ENCODE measurements at places on chromosomes 11 and 22.

DNA sequence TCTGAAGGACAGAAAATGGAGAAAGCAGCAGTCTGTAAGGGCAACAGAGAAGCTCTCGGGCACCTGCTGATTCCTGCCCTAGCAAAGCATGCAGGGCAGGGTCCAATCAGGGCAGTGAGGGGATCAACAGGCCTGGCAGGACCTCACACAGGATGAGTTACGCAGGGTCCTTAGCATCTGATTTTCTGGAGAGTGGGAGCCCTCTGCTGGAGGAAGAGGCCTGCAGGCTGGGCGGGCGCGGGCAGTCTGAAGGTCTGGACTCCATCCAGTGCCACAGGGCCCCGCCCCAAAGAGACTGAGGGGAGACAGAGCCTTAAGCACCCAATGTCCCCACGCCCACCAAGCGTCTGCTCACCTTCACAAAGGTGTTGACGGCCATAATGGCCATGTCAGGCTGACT, 28.9 kb downstream of the AP1B1 start:
- DNase-seq = no peak

DNA sequence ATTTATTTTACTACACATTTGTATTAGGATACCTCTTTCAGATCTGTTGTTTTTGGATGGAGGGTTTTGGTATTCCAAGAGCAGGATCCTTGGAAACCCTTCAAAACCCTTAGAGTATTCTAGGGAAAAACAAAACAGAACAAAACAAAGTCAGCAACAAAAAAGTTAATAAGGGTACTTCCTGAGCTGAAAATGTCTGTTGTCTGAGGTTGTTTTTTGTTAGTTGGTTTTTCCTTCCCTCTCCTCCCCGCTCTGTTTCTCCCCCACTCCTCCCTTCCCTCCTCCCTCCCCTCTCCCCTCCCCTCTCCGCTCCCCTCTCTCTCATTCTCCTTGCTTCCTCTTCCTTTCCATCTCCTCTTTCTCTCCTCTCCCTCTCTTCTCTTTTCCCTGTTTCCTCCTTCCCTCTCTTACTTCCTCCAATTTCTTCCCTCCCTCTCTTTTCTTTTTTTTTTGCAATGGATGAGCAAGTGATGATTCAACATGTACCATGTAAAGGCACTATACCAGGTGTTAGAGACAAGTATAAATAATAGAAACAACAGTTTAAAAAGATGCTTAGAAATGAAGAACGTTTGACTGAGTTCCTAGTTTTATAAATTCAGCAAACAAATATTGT, 160.6 kb downstream of the TMEM135 start:
- DNase-seq = no peak

- DNase-seq = no peak
These were observed 213.4 kb upstream of the PITPNB start for GRCh38 chr22:28132466-28132865.

DNA sequence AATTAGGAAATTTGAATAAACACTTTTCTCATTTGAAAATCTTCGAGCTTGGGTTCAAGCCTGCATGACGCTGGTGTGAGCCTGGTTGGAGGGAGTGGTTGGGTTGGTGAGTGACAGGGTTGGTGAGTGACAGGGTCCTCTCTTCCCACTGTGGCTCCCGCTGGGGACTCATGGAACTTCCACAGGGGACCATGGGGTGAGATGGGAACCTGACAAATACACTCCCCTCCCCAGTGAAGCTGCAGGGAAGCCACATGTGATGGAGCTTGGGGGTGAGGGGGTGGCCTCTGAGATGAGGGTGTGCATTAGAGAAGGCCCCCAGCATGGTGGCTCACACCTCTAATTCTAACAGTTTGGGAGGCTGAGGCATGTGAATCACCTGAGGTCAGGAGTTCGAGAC, 66.8 kb downstream of the RTL6 start:
- DNase-seq = no peak

DNA sequence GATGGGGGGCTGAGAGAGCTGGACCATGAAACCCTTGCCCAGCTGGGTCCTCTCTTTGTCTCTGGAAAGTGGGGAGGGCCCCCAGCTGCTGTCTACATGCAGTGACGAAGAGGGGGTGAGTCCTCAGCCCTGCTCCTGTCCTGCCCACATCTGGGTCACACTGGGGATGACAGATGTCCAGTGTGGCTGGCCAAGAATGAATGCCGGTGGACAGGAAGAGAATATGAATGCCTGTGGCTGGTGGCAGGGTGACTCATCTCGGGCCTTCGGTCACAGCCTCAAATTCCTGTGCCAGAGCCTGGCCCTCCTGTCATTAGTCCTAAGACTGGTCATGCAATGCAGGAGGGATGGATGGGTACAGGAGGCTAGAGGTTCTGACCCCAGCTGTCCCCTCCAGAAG, 2.2 kb upstream of the PNPLA3 start:
- DNase-seq = no peak

GRCh38 chr11:134669796-134670195, 257.8 kb upstream of the B3GAT1 start:
- no peak for DNase-seq

DNA sequence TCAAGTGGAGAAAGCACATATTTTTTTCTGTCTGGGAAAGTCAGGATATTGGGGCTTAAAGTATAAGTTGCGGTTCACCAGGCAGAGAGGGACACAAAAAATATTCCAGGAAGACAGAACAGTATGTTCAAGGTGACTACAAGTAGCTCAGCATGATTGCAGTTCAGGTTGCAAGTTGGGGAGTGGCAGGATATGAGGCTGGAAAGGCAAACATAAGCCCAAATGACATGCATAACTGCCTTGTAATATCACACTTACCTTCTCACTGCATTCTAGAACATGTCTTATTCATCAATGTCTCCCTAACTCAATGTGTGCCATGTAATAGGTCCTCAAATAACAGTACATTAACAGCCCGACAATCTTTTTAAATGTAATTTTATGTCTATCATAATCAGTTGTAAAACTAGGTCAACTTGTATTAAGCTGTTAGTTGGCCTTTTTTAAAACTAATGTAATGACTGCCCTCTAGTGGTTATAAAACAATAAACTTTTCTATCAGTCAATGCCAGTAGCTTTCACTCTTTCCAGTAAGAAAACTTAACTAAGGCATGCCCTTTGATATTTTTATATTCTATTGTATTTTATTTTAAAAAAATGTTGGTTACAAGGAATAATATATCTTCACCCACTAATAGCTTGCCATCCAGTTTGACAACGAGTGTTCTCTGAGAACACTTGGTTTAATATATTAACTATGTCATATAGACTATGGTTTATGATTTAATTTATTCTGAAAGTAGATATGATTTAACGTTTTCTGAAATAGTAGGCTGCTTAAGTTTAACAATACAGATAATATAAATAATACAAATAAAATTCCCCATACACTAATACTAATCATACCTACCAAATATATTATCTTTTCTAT, 39.4 kb upstream of the CFAP300 start:
- DNase-seq = no peak

GRCh38 chr22:48173061-48173772, 1410.8 kb downstream of the TBC1D22A start:
- DNase-seq = no peak

DNA sequence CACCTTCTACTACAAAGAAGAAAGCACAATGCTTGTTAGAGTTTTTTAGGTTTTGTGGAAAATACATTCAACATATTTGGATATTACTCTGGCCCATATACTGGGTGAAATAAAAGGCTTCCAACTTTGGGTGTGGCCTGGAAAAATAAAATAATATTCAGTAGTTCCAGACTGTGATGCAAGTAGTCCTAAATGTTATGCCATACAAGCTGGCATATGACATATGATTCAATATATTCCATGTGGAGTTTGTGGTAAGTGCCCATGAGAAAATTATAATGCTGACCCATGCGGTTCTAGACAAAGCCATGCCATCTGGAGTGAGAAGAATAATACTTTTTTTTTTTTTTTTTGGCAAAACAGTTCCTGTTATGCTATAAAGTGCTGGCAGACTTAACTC, 683.3 kb downstream of the LUZP2 start:
- no peak for DNase-seq

GRCh38 chr11:8593935-8594909, at the start of gene STK33:
Gene STK33, minus strand, starts transcription at chr11:8594228. Its CDS starts 119,323 bp downstream, at chr11:8474905.
- DNase-seq = no peak

- no peak for DNase-seq
These were observed 35.9 kb downstream of the TCIRG1 start for GRCh38 chr11:68074584-68075352.

DNA sequence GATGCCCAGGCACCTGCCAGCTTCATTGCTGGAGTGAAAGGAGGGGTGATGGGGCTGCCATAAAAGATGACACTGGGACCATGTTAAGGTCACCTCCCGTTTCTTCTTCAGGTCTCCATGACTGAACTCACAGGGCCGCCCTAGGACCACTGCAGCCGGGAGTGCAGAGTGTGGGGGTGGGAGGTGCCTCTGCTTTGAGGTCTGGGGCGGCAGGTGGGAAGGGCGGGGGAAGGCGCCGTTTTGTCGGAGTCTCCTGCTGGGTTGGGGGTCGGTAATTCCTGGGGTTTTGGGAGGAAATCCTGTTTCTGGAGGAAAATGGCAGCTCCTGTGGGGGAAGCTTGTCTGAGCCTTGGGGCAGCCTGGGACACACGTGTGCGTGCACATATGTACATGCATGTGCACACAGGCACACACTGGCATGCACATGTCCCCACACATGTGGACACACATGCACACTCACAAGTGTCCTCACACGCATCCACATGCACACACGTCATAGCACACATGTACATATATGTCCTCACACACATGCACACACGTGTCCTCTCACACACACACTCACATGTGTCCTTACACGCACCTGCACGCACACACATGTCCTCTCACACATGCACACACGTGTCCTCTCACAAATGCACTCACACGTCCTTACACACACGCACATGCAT, 990.9 kb downstream of the BRD1 start:
- DNase-seq = no peak

DNA sequence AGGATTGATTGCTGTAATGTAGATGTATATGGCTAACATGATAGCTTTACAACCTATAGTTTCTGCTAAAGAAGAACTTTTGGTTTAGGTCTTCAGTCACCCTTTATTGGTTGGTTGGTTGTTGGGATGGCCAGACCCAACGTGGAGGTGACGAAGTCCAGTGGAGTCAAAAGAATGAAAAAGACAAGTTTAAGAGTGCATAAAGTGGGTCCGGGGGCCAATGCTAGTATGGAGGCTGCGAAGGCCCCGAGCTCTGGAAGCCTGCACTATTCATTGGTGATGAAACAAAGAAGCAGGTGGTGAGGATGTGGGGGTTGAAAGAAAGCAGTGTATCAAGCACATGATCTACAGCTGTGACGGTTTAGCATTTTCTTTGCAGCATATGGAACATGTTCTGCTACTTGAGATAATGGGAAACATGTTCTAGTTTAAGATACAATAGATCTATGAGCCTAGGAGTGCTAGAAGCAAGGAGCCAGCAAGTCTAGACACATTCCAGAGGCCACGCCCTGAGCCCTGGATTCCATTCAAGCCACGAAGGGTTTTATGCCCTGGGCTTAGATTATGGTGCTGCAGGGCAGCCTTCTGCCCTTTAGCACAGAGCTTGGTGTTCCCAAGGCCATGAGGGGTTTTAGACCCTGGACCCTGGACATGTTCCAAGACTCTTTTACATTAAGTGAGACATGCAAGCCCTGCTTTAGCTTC, 6.3 kb downstream of the TCP11L1 start:
- no peak for DNase-seq

DNA sequence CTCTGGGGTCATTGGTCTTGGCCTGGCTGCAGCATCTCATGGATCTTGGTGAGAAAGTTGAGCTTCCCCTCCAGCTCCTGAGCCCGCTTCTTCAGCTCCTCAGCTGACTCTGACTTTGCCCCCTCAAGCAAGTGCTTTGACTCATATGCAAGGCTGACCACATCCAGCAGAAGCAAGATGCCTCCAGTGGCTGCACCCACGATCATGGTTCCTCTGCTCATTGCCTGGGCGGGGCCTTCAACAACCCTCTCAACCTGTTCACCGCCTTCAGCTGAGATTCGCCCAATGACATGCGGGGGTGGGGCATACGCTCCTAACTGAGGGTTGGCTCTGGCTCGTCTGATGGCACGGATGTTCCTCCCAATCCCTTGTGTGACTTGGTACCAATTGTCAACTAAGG, 11.9 kb downstream of the APOL2 start:
- no peak for DNase-seq

- peak; percentile 58 for DNase-seq
These were observed 585 bp downstream of the CYB5R3 start for GRCh38 chr22:42648368-42649245.

- DNase-seq = no peak
These were observed 16.3 kb downstream of the LDHAL6A start for GRCh38 chr11:18471995-18472394.

GRCh38 chr11:396511-396947, 2.5 kb downstream of the PKP3 start:
- DNase-seq = peak; percentile 23

DNA sequence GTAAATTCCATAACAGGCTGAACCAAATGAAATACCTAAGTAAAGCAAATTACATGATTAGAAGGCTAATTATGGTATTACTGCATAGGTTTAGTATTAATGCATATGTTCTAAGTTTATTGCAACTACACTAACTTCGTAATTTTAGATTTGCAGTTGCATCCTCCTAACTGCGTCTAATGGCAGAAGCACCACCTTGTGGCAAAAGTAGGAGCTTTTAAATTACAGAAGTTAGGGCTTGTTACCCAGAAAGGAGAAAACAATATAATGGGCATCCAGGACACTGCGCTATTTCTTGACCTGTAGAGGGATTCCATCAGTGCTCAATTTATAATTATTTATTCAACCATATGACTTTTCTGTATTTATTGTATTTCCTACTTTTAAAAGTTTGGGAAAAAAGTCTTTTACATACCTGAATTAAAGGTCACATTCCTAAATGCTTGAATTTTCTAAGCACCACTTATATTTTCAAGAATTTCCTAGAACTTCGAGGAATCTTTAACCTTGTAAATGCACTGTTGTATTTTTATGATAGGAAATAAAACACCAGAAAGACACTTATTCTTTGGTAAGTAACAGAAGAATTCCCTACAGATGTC, 16.3 kb upstream of the GPR83 start:
- no peak for DNase-seq

GRCh38 chr11:64656862-64657261, 65.8 kb downstream of the SLC22A12 start:
- DNase-seq = no peak

- DNase-seq = peak; percentile 83
These were observed 55.7 kb downstream of the MYH9 start for GRCh38 chr22:36331912-36332622.

- no peak for DNase-seq
These were observed 530.3 kb downstream of the TBC1D22A start for GRCh38 chr22:47292546-47293320.

GRCh38 chr11:70542406-70542805, 144.1 kb downstream of the CTTN start:
- no peak for DNase-seq

GRCh38 chr11:44607319-44607962, 42.0 kb downstream of the CD82 start:
- DNase-seq = peak; percentile 58

- peak; percentile 72 for DNase-seq
These were observed 38.2 kb downstream of the BRD1 start for GRCh38 chr22:49789289-49790141.

DNA sequence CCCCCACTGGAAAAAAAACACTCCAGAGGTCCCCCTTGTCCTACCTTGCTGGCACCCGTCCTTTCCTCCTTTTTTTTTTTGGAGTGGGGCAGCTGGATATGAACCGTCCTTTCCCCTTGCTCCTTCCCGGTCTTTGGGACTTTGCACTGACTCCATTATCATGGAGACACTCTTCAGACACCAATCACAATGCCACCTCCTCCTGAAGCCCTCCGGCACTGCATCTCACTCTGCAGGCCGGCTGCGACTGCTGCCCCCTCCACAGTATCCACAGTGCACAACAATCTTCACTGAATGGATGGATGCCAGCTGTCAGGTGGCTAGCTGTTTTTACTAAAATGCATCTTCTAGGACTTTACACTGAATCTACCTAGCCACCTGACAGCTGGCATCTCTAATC, 12.7 kb upstream of the RGL4 start:
- DNase-seq = no peak
